Stimulated activated naive B cell treated with anti-CD40 and anti-IgM and Interleukin-4, amounts not matched to agents 10 μg/mL and 1 μg/mL and 100 μg/mL, for 72 hours (primary cell): ENCODE measurements at places on chromosomes 7 and 10.

- no peaks in the 10 kb centered on the region for H3K4me1 ChIP-seq
- no peak for DNase-seq
- no peak overlapping the region for H3K27ac ChIP-seq
- H3K4me3 ChIP-seq: no peak overlapping the region
These were observed 502.1 kb downstream of the KCNMA1 start for GRCh38 chr10:77135555-77135954.

DNA sequence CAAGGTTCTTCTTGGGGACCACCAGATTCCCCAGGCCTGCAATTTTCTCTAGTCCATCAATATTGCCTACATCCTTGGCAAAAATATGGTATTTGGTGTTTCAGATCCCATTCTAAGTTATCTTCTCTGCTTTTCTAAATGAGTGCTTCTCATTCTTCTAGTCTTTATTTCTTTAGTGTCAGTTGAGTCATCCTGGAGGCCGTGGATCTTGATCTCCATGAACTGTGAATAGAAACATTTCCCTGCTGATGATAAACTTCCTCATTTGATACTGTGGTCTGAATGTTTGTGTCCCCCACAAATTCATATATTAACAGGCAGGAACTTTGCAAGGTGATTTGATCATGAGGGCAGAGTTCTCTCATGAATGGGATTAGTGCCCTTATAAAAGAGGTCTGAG lies 779.3 kb downstream of the INHBA start:
- H3K4me1 ChIP-seq: no peaks in the 10 kb centered on the region
- no peak overlapping the region for H3K27ac ChIP-seq
- no peaks in the 10 kb centered on the region for H3K36me3 ChIP-seq
- DNase-seq: no peak
- no peaks in the 10 kb centered on the region for H3K27me3 ChIP-seq

DNA sequence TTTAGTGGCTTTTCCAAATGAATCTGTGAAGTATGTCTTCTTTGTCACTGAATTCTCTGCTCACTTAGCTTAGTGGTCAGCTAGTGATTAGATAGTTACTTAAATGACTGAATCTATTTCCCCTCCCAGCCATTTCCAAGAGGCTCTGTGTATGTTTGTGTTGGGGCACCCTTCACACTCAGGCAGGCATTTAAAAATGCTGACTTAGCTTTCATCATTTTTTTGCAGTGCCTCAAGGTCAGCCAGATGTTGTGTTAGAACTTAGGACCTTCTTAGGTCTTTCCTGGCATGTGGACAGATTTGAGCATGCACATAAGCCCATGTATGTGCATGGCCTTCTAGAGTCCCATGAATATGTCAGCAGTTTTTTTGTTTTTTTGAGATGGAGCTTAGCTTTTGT lies 25.4 kb upstream of the HHEX start:
- H3K4me1 ChIP-seq: no peaks in the 10 kb centered on the region
- no peak for DNase-seq
- H3K36me3 ChIP-seq: peaks cover 11% of the 10 kb centered on the region
- H3K27ac ChIP-seq: no peak overlapping the region
- H3K27me3 ChIP-seq: no peaks in the 10 kb centered on the region

DNA sequence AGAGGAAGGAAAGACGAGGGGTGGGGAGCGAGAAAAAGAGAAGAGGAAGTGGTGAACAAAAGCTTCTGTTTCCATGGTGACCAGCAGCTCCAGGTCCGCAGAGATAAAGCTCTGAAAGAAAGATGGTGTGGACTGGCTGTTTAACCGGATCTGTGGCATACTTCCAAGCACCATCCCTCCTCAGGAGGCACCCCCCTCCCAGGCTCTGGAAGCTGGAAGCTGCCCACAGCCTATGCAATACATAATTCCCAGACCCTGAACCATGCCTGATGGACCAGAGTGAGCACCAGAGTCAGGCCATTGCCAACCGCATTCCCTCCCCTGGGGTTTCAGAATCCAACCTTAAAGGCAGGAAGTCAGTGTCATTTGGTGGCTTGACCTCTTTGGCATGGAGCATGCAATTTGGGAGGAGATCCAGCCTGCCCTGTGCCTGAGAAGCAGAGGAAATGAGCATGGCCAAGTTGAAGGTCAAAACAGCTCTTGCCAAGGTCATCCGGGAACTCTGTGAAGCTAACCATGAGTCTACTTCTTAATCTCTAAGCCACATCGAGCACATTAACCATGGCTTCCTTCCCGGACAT lies 22.2 kb upstream of the CPXM2 start:
- no peak overlapping the region for H3K27ac ChIP-seq
- H3K36me3 ChIP-seq: no peaks in the 10 kb centered on the region
- peaks cover 2% of the 10 kb centered on the region for H3K4me1 ChIP-seq
- DNase-seq: no peak
- peaks cover 76% of the 10 kb centered on the region for H3K27me3 ChIP-seq

GRCh38 chr10:62528441-62528840 lies 154.3 kb downstream of the ZNF365 start:
- H3K4me3 ChIP-seq: peak overlapping the region; percentile 1
- peaks cover 27% of the 10 kb centered on the region for H3K4me1 ChIP-seq
- peaks cover 13% of the 10 kb centered on the region for H3K36me3 ChIP-seq
- peak overlapping the region; percentile 72 for H3K27ac ChIP-seq
- no peak for DNase-seq

DNA sequence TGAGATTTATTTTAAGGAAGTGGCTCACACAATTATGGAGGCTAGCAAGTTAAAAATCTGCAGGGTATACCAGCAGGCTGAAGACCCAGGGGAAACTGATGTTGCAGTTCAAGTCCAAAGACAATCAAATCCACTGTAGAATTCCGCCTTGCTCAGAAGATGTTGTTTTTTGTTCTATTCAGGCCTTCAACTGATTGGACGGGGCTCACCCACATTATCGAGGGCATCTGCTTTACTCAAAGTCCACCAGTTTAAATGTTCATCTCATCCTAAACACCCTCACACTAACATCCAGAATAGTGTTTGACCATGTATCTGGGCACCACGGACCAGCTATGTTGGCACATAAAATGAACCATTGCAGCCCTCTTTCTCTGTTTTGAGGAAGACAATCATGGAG lies 211.2 kb upstream of the GPR26 start:
- H3K27me3 ChIP-seq: peaks cover 15% of the 10 kb centered on the region
- DNase-seq: no peak
- no peak overlapping the region for H3K27ac ChIP-seq
- H3K4me1 ChIP-seq: peaks cover 5% of the 10 kb centered on the region
- H3K36me3 ChIP-seq: no peaks in the 10 kb centered on the region
- no peak overlapping the region for H3K4me3 ChIP-seq

DNA sequence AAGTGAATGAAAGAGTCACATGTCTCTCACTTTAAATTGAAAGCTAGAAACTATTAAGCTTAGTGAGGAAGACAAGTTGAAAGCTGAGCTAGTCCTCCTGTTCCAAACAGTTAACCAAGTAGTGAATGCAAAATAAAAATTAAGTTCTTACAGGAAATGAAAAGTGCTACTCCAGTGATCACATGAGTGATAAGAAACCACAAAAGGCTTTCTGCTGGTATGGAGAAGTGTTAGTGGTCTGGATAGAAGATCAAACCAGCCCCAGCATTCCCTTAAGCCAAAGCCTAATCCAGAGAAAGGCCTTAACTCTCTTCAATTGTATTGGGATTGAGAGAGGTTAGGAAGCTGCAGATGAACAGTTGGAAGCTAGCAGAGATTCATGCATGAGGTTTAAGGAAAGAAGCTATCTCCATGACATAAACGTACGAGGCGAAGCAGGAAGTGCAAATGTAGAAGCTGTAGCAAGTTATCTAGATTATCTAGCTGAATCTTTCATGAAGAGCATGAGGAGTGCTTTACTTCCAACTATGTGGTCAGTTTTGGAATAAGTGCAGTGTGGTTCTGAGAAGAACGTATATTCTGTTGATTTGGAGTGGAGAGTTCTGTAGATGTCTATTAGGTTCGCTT lies 261.6 kb downstream of the MDFIC start:
- H3K27ac ChIP-seq: no peak overlapping the region
- peaks cover 19% of the 10 kb centered on the region for H3K4me1 ChIP-seq
- DNase-seq: no peak
- peaks cover 12% of the 10 kb centered on the region for H3K27me3 ChIP-seq

DNA sequence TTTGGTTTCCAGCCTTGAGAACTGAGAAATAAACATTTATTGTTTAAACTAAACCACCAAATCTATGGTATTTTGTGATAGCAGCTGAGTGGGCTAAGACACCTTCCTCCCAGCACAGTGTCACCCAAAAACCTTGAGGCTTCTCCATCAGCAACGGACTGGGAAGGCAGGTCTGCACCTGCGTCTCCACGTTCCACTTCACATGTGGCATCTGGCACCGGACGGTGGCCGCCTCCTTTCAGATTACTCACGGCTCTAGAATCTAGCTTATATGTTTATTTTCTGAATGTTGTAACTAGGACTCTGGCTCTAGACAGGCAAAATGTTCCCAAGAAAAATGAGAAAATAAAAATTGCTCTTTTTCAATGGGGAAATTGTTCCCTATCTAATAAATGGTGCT lies 201.0 kb downstream of the ADARB2 start:
- peaks cover 20% of the 10 kb centered on the region for H3K27me3 ChIP-seq
- no peak overlapping the region for H3K4me3 ChIP-seq
- no peak for DNase-seq
- H3K4me1 ChIP-seq: peaks cover 9% of the 10 kb centered on the region
- H3K36me3 ChIP-seq: no peaks in the 10 kb centered on the region

DNA sequence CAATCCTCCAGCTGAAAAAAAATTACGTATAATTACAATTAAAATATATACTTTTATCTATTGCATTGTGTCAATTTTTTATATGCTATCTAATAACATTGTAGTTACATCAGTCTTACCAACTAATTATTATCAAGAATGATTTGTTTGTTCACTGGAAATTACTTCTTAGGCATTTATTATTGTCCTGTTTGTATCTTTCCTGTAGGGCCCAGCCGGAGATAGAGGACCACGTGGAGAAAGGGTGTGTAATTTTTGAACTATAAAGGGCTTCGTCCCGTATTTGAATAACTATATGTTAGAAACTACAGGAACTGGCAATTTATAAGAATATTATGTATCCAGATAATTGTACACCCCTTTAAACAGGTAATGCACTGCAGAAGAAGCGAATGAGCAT lies 4.1 kb downstream of the COL1A2 start:
- H3K27ac ChIP-seq: no peak overlapping the region
- H3K27me3 ChIP-seq: peaks cover 5% of the 10 kb centered on the region
- H3K4me1 ChIP-seq: peaks cover 12% of the 10 kb centered on the region
- no peak for DNase-seq
- no peak overlapping the region for H3K4me3 ChIP-seq

GRCh38 chr10:71205468-71205867 lies 6.9 kb upstream of the UNC5B start:
- H3K4me1 ChIP-seq: no peaks in the 10 kb centered on the region
- H3K36me3 ChIP-seq: no peaks in the 10 kb centered on the region
- DNase-seq: no peak
- no peak overlapping the region for H3K4me3 ChIP-seq

- no peaks in the 10 kb centered on the region for H3K4me1 ChIP-seq
- no peak for DNase-seq
- H3K36me3 ChIP-seq: peaks cover 10% of the 10 kb centered on the region
- no peaks in the 10 kb centered on the region for H3K27me3 ChIP-seq
These were observed 43.0 kb downstream of the SCRN1 start for GRCh38 chr7:29946428-29947186.
